Activated CD8-positive, alpha-beta memory T cell treated with anti-CD3 and anti-CD28 coated beads, Interleukin-2, amount 50 U/mL, for 4 hours (primary cell): ENCODE measurements at places on chromosomes 7 and 10.

DNA sequence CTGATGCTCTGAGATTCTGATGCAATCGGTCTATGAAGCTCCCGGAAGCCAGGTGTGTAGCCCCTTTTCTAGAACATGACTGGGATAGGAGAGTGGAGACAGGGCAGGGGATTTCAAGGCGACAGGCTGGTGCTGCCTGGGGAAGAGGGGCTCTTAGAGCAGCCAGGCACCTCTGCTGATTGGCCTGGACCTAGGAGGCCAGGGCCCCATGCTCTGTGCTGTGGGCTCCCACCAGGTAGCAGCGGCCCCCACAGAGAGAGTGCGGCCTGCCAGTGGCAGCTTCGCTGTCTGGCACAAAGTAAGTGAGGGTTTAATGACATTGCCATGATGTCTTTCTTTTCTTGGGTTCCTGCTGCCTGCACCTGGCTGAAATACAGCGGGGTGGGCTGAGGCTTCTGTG, 99.4 kb upstream of the PODXL start:
- DNase-seq = no peak

DNA sequence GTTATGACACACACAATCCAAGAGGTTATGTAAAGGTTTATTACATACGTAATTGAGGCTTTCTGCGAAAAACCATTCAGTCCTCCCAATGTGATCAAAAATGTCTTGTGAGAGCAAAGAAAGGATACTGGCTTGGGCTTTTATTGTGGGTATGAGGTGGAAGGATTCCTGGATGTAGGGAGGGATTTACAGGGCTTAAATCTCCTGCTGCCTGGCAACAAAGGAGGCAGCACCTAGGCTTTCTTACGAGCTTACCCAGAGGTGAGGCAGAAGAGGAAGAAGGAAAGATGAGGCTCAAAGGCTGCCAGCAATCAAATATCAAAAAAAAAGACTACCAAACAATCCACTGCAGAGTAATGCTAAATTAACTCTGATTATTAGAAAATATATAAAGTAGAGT, 1149.5 kb upstream of the POT1 start:
- no peak for DNase-seq

GRCh38 chr7:101818287-101819071, 1.1 kb downstream of the CUX1 start:
- no peak for DNase-seq

- peak; percentile 14 for DNase-seq
Measured at GRCh38 chr10:46541017-46541661, 15.3 kb downstream of the GPRIN2 start.

GRCh38 chr10:79941146-79941545, 7.8 kb downstream of the SFTPD start:
- no peak for DNase-seq

GRCh38 chr7:110522061-110522760, 568.7 kb upstream of the LRRN3 start:
- DNase-seq = no peak

- no peak for DNase-seq
Measured at GRCh38 chr7:140657891-140658290, 14.9 kb upstream of the ADCK2 start.

GRCh38 chr10:121527690-121528089, 70.6 kb downstream of the FGFR2 start:
- no peak for DNase-seq

- no peak for DNase-seq
Measured at GRCh38 chr7:132511387-132511786, 64.9 kb downstream of the PLXNA4 start.

DNA sequence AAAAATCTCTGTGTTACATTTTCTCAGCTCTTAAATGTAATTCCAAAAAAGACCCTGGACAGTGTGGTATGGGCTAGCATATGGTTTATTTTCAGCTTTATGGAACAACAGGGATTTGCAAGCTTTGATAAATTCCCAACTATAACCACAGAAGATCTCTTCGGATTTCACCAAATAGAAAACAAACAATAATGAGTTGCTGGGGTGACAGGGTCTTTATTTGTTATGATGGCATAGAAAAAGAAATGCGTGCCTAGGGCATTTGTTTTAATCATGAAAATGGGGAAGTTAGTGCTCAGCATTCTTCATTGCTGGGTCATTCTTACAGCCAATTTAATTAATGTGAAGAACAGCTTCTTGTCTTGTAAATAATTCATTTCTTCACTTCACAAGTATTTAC, 139.0 kb downstream of the LRRN3 start:
- no peak for DNase-seq

- no peak for DNase-seq
Measured at GRCh38 chr10:52752261-52752660, 20.3 kb downstream of the MBL2 start.

DNA sequence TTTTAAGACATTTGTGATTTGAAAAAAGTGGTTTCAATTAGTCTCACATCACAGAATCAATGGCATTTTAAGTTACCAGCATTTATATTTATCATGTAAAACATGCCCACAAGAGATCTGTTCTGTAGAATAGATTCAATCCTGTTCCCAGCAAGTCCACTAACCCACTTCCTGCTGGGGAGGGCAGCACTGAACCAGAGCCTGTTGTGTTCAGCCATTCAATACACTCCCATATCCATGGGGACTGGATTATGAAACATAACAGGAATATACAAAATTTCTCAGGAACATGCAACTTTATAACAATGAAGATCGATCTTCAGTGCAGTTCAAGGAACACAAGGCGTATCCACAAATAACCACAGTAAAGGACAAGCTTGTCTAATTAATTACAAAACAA, 24.4 kb upstream of the ANK3 start:
- DNase-seq = no peak

GRCh38 chr10:69820817-69821216, 19.1 kb downstream of the COL13A1 start:
- no peak for DNase-seq

GRCh38 chr10:102994531-102995295, 76.6 kb downstream of the CNNM2 start:
- DNase-seq = no peak

DNA sequence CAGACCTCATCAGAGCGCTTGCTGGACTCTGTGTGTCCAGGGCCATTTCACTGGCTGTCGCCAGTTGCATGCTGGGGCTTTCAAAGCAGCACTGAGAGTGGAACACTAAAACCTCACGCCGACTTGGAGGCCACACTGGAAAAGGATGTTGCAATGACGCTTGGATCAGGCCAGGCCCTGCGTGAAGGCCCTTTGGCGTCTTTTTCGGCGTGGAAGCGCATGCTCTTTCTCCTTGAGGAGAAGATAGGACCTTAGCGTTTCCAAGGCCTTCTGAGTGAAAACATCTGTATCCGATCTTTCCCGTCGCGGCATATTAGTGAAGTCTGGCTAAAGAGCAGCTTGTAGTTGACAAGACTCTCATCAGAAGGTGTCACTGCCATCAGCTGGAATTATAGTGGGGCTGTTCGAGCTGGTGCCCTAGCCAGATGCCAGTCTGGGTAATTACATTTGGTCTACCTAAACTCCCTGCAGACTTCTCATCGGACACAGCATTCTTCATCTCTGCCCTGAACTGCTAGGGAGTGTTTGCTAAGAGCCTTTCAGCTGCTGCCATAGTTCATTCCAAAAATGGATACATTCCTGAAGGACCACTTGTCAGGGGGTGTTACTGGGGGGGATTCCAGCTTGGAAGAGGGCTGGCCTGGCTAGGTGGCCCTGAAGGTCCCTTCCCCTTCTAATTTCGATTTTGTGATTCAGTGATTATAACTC, 167.7 kb upstream of the TCF7L2 start:
- no peak for DNase-seq
